ENCODE measurements at places on chromosomes 11 and 22.
A peak's percentile ranks its signal among the peaks of the same experiment; 100 is the strongest.

DNA sequence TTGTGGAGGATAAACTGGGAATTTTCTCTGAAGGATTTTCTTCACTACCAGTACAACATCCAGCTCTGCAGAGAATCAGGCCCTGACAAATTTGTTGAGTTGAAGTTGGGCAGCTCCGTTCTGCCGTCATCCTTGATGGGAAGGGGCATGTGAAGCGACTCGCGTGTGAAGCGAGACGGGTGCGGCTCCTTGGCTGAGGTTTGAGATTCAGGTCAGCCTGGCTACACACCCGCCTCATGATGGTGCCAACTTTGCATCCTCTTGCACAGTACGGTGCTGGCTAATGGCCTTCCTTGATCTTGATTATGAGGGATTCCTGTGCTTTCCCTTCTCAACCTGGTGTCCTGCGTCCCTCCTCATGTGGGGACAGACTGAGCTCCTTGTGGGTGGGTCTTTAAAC, 19.7 kb upstream of the CDC42EP2 start:
- no peak for DNase-seq

- no peak for DNase-seq
Observed at GRCh38 chr11:103547691-103548090, 438.5 kb downstream of the DYNC2H1 start.

DNA sequence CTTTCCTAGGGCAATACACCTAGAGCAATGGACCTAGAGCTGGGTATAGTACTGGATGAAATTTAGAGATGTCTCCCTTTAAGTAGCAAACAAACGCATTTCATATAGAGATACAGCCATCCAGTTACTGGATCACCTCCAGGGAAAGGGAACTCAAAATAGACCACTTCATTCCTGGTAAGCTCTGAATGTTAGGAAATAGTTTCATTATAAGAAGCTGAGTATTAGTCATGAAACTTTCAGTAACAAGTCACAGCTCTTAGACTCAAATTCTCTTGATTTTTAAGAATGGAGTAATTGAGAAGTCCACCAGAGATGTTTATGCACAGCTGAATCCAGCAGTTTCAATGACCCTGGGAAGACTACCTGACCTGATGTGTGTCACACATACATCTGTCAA, 221.9 kb downstream of the FAM76B start:
- no peak for DNase-seq

DNA sequence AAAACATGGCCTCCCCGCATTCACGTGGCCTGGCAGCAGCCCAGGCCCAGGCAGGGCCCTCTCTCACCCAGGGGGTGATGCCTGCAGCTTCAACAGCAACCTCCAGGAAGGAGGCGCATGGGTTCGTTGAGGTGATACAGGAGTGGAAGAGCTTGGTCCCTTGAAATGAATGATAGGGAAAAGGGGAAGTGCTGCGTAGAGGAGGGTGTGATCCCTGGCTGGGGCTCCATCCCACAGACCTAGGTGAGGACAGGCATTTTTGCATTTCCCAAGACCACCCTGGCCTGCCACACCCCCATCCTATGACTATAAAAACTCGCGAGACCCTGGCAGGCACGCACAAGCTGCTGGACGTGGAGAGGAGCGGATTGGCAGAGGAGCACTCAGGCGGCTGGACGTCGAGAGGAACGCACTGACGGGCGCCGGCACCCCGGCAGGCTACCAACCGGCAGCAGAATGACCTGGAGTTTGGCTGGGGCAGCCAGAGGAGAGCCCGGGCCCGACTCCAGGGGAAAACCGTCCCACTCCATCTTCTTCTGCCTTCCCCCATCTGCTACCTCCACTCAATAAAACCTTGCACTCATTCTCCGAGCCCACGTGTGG, 32.6 kb downstream of the RTN4R start:
- DNase-seq = no peak

DNA sequence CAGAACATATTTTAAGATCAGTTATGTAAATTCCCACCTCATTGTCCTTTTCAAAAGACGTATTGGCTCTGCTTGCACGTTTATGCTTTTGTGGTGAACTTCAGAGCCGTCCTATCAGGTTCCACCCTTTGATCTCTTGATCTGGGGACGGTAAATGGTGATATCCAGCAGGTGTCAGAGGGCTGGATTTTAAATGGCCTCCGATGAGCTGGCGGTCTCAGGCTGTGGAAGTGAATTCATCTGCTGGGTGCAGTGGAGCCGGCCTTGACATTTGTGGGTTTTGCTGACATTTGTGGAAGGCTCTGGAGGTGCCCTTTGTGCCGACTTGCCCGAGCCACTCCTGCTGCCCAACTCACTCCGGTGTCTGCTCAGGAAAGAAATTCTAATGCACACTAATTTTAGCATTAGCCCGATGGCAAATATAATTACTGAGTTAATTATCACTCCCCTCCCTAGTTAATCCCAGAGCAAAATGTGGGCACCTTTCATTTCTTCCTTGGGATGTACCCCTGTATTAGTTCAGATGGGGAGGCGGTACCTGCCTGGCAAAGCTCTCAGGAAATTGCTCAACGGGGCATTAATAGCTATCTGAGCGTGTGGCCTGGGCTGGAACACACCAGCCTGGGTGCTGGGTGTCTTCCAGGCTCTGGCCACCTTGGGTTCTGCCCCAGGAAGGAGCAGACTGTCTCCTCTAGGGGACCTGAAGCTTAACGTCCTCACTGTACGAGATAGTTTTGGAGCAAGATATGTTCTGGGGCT, 9.1 kb downstream of the LRP5 start:
- no peak for DNase-seq

DNA sequence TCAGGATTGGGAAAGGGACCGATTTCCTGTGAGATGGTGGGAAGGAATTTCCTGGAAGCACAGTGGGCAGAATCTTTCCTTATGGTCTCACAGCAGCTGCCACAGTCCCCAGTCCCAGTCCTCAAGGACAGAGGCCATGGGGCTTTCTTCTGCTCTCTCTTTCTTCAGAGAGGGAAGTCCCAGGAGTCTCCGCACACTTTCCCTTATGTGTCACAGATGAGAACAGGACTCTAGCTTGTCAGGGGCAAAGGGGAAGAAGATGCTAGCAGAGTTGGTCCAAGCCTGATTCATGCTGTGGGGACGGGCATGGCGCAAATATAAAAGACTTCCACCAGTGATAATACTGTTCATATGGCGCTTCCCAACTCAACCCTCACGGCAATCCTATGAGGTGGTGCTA, 7.5 kb upstream of the PPFIA1 start:
- no peak for DNase-seq

- DNase-seq = no peak
Observed at GRCh38 chr11:47257517-47258316, at the start of gene NR1H3. Gene NR1H3, plus strand, starts transcription at chr11:47257996. Its CDS starts 1,221 bp downstream, at chr11:47259217.

DNA sequence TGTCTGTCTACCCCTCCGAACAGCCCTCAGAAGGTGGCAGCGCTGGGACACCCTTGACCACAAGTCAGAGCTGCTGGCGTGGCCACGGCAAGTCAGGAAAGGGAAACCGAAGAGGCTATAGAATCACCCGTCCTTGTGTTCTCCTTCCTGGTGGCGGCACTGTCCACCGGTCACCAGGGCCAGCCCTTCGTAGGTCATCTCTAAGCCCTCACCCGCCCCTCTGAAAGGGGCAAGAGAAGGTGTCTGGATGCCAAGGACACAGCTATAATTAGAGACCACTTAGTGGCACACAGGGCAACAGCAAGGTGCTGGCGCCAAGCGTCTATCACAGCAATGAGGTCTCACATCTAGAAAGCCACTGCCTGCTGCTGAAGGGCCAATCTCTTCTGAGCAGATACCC, 320.9 kb downstream of the SHANK2 start:
- no peak for DNase-seq

GRCh38 chr11:16611926-16612565, 126.4 kb upstream of the C11orf58 start:
- no peak for DNase-seq

- peak; percentile 63 for DNase-seq
Observed at GRCh38 chr22:41857155-41857859, 24.4 kb downstream of the SREBF2 start.

DNA sequence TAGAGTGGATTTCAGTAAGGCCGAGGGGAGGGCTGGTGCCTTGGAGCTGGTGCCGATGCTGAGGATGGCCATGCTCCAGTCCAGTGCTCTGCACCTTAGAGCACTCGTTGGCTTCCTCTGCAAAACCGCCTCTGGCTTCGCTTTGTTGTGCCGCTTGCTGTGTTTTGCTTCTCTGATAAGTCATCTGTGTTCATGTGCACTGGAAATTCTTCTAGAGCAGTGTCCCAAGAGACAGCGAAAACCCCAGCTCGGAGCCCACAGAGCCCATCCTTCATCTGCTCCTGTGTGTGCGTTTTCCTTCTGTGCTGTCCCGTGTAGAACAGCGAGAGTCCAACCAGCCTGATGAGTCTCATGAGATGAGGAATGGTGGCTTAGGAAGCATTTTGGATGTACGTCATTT, 12.1 kb downstream of the FAM118A start:
- no peak for DNase-seq

DNA sequence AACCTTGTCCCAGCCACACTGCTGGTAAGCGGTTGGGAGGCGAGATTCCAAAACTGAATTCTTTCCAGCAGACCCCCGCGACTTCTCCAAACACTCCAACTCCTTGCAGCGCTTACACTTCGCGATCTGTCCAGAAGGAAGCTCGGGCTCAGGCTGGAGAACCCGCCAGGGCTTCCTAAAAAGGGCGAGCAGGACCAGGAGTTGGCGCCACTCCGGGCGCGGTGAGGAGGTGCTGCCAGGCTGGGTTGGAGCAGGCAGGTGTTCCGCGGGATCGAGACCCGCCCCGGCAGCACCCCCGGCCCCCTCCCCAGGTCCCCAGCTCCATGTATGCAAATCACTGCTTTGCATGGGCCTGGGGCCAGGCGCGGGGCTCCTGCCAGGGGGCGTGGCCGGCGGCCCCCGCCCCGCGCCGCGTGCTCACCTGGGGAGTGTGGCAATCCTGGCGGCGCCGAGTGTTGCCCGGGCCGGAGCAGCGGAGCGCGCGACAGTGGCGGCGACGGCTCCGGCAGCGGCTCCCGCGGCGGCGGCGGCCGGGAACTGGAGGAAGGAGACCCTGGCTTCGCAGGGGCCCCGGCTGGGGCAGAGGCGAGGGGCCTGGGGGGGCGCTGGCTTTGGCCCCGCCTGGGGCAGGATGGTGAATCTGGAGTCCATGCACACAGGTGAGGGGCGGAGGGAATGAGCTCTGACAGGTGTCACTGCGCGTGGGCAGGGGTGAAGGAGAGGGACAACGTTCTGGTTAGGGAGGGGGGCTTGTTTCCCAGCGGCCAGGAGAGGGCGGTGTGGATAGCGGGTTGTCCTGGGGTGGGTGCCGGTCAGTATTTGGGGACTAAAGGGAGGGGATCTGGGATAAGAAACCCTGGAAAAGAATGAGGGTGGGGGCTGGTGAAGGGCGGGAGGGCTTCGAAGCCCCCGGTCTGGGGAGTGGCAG, at the start of gene POU2F3:
Gene POU2F3, plus strand, starts transcription at position 428 of the 928 bp plus-strand sequence. Its CDS starts 204 bp downstream, at position 632.
- DNase-seq = no peak

DNA sequence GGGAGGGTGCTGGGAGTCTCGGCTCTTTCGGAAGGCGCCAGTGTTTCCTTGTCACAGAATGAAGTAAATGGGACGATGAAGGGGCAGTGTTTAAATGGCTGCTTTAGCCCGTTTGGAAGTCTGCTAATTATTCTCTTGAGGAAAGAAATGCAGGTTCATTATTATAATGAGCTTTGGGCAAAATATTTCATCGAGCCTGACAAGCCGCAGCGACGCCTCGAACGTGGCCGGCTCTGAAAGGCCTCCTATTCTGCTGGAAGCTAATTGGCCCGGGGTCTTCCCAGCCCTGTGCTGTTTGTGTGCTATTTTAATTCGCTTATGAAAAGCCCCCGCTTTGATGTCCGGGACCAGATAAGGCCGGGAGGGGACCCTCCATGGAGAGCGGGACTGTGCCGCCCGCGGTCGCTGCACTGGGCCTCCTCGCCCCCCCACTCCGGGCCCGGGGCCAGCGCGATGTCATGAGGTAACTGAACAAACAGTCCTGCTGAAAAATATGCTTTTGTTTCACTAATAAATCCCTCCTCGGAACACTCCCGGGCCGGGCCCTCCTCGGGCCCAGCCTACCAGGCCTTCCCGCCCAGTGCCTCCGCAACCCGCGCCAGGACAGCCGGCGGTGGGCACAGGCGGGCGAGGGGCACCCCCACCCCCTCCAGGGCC, 78.4 kb downstream of the CDKN1C start:
- DNase-seq = no peak

DNA sequence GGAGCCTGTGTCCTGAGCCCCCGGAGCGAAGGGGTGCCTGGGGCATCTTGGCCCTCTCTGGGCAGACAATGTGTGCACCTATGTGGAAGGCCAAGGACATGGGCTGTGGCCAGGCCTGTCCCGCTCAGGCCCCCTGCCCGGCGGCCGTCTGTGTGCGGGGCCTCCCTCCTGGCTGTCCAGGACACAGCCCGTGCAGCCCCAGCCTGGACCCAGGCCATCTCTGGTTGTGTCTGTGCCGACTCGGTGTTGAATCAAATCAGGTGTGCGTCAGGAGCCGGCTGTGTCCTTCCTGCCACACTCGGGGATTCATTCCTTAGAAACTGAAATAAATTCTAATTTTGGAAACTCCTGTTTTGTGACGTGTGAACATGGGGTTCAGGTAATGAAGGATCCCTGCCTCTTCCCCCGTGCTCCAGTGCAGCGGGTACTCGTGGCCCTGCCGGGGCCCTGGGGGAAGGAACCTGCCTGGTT, 1.5 kb upstream of the SELENOO start:
- no peak for DNase-seq

DNA sequence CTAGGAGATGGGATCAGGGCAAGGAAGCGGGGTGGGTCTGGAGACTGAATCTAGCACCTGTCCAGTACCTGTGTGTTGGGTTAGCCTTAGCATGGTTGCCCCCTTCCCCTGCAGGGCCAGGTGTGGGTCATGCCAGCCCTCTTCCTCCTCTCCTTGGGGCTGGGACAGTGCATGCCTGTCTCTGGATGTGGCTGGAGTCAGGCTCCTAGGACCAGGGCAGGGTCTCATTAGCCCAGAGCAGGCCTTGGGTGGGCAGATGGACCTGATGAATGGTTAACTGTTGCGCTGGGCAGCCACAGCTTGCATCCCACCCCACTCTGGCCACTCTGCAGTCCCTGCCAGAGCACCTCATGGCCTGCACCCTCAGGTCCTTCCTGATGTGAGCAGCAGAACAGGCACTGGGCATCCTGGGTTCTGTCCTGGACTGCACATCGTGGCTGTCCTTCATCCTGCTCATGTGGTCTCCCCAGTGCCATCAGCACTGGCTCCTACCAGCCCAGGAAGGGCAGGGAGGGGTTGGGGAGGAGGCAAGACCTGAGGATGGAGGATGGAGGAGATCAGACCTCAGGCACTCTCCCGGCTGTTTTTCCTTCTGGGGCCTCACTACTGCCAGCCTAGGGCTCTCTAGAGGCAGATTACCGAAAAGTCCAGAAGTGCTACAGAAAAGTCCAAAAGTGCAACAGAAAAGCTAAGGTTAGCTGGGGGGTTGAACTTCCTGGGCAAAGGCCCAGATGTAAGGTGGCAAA, 12.8 kb upstream of the CHRM1 start:
- DNase-seq = no peak

Data from NK-92 treated with Interleukin-12 subunit alpha and Interleukin-12 subunit beta, amount 100 ng/mL, for 24 hours (cell line).